ENCODE measurements at places on chromosomes 6 and 20.

DNA sequence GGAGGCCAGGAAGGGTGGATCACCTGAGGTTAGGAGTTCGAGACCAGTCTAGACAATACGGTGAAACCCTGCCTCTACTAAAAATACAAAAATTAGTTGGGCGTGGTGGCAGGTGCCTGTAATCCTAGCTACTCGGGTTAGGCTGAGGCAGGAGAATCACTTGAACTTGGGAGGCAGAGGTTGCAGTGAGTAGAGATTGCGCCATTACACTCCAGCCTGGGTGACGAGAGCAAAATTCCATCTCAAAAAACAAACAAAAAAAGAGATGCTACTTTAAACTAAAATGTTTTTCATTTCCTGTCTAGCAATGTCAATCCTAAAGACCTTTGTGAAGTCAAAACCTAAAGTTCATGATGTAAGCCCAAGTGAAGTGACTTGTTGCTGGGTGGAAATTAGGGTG is 12.9 kb downstream of the DSN1 start:
- DNase-seq: no peak

- DNase-seq: no peak
Measured at GRCh38 chr6:30491991-30492952, 3.0 kb downstream of the HLA-E start.

GRCh38 chr6:41524634-41525011 is 21.6 kb upstream of the FOXP4 start:
- no peak for DNase-seq

GRCh38 chr6:1250489-1251197 is 61.3 kb upstream of the FOXQ1 start:
- DNase-seq: no peak

- DNase-seq: no peak
Measured at GRCh38 chr20:53581444-53582250, 12.0 kb downstream of the ZNF217 start.
